Fibroblast of skin of right biceps (primary cell): ENCODE measurements at places on chromosomes 13 and 19.

DNA sequence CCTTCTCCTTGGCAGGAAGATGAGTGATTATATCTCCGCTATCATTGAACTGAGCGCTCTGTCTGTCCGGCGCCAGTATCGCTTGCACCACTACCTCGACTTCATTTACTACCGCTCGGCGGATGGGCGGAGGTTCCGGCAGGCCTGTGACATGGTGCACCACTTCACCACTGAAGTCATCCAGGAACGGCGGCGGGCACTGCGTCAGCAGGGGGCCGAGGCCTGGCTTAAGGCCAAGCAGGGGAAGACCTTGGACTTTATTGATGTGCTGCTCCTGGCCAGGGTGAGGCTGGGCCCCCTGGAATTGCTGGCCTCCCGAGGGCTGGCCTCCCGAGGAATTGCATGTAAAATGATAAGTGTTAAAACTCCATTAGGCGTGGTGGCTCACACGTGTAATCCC lies 32.1 kb downstream of the CYP4F22 start:
- no peak for DNase-seq

- no peak for DNase-seq
Measured at GRCh38 chr19:56933014-56933705, 92.6 kb upstream of the PEG3 start.

DNA sequence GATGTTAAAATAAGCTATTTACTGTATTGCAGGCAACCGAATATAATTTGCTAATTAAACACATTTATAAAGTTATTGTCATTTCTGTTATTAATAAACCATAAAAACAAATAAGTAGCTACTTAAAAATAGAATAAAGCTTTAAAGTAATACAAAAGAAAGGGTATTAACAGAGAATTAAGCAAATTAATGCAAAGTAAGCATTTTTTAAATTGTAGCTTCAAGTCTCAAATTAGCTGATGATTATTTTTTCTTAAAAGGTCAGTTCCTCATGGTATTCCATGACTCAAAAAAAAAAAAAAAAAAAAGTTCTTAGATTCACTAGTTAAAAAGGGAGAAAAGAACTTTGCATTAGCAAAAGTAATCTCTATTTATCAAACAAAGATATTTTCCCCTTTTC lies 292.5 kb downstream of the SLITRK1 start:
- no peak for DNase-seq

DNA sequence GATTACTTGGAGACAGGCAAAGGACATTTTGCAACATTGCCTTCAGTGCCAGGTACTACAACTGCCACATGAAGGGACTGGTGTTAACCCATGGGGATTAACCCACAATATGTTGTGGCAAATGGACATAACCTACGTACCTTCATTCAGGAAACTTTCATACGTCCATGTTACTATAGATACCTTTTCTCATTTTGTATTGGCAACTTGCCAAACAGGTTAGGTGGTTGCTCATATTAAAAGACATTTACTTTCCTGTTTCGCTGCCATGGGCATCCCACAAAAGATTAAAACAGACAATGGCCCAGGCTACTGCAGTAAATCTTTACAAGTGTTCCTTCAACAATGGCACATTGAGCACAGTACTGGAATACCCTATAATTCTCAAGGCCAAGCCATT lies 925.3 kb downstream of the SLITRK6 start:
- no peak for DNase-seq

DNA sequence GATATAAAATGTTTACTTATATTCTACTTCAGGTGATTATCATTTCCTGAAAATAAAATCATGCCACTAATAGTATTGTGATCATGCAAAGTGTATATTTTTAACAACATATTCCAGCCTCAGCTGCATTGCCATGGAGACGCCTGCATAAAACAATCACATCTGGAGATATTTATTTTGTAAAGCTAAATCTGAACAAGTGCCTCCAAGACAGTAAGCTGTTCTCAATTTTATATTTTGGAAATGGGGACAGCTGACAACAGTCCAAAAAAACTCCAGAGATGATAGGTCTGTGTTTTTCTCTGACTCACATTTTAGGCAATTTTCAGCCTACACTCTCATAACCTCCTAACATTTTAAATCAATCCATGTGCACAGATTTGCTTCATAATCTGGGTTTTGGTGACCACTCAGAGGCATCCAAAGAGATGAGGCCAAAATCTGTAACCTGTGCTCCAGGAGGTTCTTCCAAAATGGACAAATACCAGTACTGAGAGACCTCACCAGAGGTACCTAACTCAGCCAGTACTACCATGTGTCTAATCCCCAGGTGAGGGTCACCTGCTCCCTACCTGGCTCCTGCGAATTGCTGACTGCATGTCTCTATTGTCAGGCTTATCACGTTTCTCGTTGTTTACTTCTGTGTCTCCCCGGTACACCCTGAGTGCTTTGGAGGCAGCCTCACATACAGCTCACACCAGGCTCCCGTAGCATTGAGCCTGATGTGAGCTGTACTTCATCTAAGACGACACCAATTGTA lies 62.7 kb downstream of the COL4A1 start:
- DNase-seq: peak; percentile 63

GRCh38 chr13:95039415-95039814 lies 261.8 kb downstream of the ABCC4 start:
- DNase-seq: peak; percentile 3

DNA sequence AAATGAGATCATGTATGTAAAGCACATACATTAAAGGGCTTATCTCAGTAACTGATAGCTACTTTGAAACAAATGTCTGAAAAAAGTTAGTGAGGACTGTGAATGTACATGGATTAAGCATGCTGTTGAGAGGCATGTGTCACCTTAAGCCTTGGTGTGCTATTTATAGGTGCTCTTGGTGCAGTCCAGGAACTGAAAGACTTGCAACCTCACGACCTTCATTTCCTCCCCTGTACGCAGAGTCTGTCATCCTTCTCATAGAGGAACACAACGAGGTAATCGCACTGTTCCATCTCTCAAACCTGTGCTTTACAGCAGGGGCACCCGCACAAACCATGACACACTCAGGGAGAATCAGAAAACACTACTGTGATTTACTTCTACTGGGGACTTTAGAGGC lies 65.6 kb downstream of the UFM1 start:
- no peak for DNase-seq

DNA sequence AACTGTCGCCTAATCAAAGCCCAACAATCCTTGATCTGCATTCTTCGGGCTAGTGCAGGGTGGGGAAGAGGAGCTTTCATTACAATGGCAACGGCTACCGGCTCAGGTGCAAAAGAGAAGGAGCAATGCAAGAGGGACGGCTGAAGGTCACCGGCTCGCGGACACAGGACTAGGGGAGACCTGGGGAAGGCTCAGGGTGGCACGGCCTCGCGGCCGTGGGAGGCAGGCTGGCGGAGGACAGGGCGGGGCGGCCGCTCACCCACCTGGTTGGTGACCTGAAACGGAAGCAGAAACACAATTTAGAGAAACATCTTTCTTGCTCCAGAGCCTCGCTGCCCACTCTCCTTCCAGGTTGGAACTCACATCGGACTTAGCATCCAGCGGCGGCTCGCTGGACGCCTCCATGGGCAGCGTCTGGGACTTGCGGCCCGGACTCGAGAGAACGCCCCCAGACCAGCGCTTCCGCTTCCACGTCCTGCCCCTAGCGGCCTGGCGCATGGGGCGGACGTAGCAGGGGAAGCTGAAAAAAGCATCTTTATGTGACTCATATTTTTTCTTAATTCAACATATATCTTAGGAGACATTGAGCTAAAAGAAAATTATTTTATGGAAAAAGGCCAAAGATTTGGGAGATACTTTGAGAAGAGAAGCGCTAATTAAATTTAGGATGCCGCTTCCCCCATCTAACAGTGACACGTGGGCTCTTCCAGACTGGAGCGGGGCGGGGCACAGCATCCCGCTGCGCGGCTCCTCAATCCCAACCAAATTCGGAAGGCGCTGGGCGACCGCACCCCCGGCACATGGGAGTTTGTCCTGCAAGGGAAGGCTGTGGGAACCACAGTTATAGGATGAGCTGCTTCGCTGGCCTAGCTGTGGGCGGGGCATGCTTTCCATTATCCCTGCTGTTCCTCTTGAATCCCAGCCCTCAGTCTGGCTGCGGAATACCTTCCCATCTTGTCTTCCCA lies at the start of gene COMMD6:
Gene COMMD6, minus strand, starts transcription at position 441 of the 965 bp plus-strand sequence. Its CDS starts 36 bp downstream, at position 405.
- DNase-seq: peak; percentile 93

- peak; percentile 95 for DNase-seq
Measured at GRCh38 chr19:39402346-39403300, 4.0 kb upstream of the ZFP36 start.

DNA sequence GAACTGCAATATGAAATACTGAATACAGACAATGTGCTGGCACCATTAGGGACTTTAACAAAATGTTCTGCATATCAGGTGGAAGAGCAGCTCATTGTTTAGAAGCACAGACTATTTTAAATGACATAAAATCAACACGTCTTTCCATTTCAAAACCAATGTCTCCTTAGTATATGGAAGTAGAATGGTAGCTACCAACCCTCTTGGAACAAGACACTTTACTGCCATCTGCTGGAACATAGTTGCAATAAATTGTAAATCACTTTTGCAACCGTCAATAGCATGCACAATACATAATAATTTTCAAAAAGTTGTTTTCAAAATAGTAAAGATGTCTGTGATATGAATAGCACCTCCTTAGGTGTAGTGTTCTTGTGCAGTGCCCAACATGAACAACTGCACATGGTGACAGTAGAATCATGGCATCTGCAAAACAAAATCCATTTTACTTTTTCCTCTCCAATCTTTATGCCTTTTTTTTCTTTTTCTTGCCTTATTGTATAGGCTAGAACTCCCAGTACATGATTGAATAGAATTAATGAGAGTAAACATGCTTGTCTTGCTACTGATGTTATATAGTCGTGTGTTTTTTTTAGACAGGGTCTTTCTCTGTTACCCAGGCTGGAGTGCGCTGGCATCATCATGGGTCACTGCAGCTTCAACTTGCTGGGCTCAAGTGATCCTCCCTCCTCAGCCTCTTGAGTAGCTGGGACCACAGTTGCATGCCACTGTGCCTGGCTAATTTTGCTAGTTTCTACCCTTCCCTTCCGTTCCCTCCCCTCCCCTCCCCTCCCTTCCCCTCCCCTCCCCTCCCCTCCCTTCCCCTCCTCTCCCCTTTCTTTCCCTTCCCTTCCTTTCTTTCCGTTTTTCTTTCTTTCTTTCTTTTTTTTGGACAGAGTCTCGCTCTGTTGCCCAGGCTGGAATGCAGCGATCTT lies 7.8 kb upstream of the LYPD5 start:
- DNase-seq: peak; percentile 56

DNA sequence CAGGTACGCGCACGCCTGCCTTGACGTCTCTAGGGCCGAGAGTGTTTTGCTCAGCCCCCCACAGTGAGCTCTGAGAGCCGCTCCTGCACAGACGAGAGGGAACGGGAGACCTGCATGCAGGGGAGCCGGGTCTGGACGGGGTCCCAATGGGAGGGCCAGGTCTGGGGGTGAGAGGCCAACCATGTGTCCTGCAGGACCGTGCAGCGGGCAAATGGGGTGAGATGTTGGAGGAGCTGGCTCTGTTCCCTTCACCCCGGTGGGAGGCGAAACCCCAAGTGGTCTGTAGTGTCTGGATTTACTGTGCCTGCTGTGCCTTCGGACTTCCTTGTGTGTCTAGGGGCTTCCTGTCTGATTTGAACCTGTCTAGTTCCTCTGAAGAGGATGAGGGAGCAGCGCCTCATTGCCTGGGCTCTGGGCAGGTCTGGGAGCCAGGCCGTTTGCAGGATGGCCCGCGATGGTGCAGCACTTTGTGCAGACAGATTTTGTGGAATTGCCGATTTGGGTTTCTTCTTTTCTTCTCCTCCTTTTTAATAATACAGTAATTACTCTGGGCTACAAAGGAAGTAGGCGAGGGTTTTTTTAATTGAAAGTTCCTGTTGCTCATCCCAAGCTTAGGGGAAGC lies 2.1 kb downstream of the CSNK1G2 start:
- DNase-seq: no peak

DNA sequence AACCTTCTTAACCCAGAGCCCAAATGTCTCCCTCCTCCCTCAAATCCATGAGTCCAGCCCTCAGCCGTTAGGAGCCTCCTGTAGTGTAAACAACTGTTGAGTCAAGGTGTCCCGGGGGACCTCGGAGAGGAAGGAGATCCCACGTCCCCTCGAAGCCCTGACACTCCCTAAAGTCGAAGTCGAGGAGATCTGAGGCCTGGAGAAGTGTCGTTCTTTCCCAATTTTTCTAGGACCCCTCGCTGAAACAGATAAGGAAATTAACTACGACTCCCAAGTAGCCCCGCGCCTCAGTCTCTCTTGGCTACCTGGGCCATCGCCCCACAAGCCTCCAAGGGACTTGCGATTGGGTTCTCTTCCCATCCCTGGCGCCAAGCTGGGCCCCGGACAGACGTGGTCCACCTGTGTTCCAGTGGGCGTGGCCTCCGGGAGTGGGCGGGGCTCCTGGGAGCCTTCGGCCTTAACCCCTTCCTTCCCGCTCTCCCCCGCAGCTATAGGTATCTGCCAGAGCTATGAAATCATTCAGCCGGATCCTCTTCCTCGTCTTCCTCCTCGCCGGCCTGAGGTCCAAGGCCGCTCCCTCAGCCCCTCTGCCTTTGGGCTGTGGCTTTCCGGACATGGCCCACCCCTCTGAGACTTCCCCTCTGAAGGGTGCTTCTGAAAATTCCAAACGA lies 869 bp downstream of the GFY start:
- DNase-seq: peak; percentile 35

- no peak for DNase-seq
Measured at GRCh38 chr13:73096638-73097037, 37.8 kb downstream of the KLF5 start.

DNA sequence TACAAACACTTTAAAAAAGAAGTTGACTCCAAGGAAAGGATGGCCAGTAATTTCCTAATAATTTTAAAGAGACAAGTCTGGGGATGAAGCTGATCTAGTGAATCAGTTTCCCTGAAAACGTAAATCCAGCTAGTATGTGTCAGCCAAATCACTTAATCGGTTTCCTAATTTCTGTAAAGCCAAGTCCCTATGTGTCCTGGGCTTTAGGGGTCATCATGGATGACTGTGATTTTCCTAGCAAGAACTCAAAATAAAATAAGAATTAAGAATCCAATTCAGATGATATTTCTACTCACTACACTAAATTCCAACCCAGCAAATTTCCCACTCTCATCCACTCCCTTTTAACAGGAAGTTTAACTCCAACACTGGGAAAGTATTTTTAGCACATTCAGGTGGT lies 35.9 kb downstream of the ELF1 start:
- no peak for DNase-seq

GRCh38 chr19:18774782-18775444 lies 16.2 kb downstream of the COMP start:
- no peak for DNase-seq

- DNase-seq: peak; percentile 98
Measured at GRCh38 chr13:20997301-20998161, 63.9 kb downstream of the LATS2 start.
